ENCODE measurements at places on chromosomes 5 and 9.
A peak's percentile ranks its signal among the peaks of the same experiment; 100 is the strongest.

DNA sequence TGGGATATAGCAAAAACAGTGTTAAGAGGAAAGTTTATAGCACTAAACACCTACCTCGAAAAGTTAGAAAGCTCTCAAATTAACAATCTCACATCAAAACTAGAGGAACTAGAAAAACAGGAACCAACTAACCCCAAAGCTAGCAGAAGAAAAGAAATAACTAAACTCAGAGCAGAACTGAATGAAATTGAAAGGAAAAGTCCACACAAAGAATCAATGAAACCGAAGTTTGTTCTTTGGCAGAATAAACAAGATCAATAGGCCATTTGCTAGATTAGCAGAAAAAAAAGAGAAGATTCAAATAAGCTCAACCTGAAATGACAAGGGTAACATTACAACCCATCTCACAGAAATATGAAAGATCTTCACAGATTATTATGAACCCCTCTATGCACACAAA is 234.8 kb upstream of the ISL1 start:
- no peak for DNase-seq

DNA sequence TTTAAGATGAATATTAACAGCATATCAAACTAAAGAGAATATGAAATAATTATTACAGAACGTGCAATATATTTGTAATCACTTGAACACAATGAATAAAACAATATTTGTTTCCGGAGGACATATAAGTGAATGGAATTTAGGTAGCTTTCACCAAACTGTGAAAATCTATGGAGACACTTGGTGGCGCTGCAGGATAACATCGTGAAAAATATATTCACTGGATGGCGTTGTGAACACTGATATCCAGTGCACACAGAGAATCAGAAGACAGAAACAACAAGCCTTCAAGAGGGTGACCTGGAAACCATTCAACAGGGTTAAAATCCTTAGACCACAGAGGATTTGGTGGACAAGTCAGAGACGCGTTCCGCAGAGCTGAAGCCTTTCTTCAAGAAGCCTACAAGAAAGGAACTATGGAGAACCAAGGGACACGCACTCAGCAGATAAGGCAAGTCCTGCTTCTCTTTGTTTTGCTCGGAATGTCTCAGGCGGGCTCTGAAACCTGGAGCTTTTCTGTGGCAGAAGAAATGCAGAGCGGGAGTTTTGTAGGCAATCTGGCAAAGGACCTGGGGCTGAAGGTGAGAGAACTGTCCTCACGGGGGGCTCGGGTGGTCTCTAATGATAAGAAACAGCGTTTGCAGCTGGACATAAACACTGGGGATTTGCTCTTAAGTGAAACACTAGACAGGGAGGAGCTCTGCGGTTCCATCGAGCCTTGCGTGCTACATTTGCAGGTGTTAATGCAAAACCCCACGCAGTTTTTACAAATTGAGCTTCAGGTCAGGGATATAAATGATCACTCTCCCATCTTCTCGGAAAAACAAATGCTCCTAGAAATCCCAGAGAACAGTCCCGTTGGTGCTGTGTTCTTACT is at the start of gene PCDHB11:
Gene PCDHB11, plus strand, starts transcription at position 269 of the 877 bp plus-strand sequence. Its CDS starts 148 bp downstream, at position 417.
- DNase-seq: no peak

GRCh38 chr5:132410451-132411303 is 41.2 kb downstream of the SLC22A5 start:
- DNase-seq: peak; percentile 72

DNA sequence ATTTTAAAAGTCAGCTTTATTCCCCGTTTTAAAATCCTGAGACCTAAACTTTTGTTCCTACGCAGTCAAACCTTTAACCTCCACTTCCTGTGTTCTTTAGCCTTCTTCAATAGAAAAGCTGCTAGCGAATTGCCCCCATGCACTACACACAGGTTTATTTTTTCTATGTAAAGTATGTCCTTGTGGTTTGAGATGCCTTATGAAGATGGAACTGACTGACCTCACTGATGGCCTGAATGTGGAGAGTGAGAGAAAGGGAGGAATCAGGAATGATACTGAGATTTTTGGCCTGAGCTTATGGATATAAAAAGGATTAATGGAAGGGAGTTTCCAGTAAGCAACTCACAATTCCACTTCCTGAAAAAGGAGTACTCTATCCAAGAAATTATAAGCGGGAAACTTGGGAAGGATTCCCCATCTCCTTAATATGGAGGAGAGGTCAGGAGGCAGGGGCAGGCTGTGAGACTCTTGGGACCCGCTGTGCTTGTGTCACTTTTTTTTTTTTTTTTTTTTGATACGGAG is 89.5 kb downstream of the UGCG start:
- no peak for DNase-seq

DNA sequence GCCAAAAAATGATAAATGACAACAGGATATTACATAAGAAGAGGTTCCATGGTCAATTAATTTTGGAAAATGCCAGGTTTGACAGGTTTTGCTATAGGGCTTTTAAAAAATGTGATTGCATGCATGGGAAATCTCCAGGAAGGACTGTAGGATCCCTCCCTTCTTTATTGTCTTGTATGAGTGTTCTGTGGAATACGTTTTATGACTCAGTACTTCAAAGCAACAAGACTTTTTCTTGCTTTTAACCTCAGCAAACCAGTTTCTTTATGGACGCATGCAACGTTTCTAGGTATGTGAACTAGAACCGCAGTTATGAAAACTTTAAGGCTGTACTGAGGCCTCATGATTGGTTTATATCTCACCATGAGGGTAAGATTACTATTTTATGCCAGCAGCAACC is 76.6 kb upstream of the NTRK2 start:
- DNase-seq: no peak

GRCh38 chr5:30390095-30390494 is 803.4 kb upstream of the CDH6 start:
- DNase-seq: no peak

DNA sequence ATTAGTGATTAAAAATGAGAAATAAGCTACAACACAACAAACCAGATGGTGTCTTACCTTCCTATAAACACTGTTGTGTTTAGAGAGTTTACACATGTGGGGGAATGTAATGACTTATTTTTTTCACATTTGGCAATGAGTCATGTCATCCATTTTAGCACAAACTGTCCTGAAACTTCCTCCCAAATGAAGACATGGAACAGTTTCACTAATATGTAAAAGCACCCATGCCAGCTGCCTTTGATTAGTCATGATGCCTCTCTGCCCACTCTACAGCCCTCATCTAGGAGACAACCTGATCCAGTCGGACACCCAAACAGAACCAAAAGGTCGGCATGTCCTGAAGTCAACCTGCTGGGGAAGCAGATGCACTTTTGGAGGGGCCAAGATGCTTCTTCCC is 98.2 kb downstream of the SEMA5A start:
- DNase-seq: no peak

- DNase-seq: no peak
Observed at GRCh38 chr9:118222375-118222774, 518.2 kb downstream of the TLR4 start.

- no peak for DNase-seq
Observed at GRCh38 chr9:95644377-95644776, 127.6 kb upstream of the PTCH1 start.

DNA sequence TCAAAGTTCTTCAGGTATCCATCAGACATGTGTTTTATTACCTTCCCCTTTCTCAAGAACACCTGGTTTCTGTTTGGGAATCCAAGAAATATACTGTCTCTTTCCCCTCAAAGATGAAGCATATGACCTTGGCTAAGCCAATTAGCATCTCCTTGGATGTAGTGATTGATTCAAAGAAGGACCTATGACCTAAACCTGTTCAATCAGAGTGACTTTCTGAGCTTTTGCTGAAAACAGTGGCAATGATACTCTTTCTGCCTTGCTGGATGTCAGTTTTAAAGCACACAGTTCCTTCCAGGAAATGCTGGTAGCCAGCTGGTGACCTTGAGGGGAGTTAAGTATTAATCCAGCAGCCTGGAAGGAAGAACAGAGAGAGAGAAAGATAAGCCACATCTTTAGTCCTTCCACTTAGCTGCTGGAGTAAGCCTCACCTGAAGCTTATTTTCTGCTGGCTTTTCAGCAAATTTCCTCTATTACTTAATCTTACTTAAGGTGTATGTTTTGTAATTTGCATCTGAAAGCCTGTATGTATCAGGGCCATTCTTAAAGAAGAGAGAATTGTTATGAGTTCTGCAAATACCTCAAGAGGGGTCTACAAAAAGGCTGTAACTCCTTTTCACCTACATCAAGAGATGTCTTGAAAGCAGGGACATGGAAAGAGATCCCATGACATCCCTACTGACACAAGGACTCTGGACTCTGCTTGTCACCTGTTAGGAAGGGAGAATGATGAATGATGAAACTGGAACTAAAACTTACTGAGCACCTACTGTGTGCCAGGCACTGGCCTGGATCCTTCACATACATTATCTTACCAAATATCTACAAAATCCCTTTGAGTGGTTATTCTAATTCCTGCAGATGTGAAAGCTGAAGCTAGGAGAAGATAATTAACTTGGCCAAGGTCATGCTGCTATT is 35.2 kb upstream of the PIK3R1 start:
- no peak for DNase-seq

DNA sequence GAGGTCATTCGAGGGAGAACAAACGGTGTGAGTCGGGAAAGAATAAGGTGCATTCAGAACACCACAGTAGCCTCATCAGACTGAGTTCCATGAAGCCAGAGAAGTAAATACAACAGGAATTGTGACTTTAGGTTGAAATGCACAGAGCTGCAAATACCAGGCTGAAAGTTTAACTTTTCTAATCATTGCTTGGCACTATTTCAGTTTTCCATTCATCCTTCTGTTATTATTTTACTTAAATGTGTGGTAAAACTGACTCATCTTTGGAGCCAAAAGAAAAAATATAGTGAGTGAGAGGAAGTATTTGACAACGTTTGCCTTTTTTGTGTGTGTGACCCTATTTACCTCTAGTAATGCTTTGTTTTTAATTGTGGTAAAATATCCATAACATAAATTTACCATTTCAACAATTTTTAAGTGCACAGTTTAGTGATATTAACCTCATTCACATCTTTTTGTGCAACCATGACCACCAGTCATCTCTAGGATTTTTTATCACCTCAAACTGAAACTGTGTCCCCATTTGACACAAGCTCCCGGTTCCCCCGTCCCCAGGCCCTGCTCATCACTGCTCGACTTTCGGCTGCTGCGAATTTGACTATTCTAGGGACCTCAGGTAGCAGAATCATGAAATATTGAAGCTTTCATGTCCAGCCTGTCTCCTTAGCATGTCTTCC is 166.8 kb downstream of the HSD17B3 start:
- DNase-seq: no peak

GRCh38 chr5:108650997-108651396 is 96.7 kb upstream of the FER start:
- no peak for DNase-seq

DNA sequence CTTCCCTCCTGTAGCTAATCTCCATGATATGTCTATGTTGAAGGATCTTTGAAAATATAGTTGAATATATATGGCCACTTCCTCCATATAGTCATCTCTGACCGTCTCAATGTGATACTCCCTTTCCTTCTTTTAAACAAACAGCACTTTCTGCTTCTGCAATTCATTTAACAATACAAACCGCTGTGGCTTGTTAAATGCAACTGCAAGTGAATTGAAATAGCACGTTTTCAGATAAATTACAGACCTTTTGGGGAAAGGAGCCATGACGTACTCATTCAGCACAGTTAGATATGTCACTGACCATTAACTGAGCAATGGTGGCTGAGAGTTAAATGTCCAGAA is 82.5 kb downstream of the FBXO38 start:
- no peak for DNase-seq

DNA sequence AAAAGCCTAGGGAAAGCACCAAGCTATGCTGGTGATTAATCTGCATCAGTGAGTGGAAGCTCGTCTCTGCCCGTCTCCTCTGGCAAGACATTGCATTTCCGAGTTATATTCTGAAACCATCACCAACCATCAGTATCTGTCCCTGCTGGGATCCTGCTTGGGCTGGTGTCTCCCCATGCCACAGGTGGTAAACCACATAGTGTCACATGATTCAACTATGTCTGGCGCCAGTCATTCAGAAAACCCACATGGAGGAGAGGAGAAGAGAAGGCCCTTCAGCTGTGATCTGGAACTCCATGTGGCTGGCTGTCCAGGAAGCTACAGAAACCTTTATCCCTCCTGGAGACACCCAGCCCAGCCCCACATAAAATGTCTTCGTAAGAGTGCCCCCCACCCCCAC is 4.8 kb downstream of the IL9 start:
- no peak for DNase-seq

DNA sequence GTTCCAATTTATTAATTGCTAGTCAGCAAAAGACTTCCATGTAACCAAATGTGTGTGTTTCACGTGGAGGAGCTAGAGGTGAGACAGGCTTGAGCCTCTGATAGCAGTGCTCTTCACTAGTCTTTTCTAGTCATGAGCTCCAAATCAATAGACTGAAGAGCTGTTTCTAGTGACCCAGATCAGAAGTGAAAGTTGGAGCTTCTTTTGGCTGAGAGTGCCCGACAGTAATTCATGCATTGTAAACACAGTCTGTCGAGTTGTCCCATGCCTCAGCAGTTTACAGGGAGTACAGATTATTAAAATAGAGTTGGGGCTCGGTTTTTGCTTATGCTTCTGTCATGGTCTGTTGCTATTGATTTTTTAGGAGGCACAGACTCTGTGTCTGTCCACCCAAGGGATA is 793.1 kb downstream of the DTWD2 start:
- DNase-seq: no peak

- no peak for DNase-seq
Observed at GRCh38 chr9:110047955-110048402, 160.0 kb downstream of the C9orf152 start.

Measured in stimulated activated CD8-positive, alpha-beta memory T cell treated with anti-CD3 and anti-CD28 coated beads, Interleukin-15, amount 100 ng/mL, for 4 hours (primary cell).